Esophagus muscularis mucosa (tissue), 4 donors: ENCODE measurements at places on chromosomes 12 and 14. TPM values are rescaled to one million over a fixed set of nuclear protein-coding genes. Genes with fewer than 3 reads are reported as not detected.

Gene LMO3
- total RNA-seq, result 149 TPM

Gene FGF23
- not detected for total RNA-seq

DNA sequence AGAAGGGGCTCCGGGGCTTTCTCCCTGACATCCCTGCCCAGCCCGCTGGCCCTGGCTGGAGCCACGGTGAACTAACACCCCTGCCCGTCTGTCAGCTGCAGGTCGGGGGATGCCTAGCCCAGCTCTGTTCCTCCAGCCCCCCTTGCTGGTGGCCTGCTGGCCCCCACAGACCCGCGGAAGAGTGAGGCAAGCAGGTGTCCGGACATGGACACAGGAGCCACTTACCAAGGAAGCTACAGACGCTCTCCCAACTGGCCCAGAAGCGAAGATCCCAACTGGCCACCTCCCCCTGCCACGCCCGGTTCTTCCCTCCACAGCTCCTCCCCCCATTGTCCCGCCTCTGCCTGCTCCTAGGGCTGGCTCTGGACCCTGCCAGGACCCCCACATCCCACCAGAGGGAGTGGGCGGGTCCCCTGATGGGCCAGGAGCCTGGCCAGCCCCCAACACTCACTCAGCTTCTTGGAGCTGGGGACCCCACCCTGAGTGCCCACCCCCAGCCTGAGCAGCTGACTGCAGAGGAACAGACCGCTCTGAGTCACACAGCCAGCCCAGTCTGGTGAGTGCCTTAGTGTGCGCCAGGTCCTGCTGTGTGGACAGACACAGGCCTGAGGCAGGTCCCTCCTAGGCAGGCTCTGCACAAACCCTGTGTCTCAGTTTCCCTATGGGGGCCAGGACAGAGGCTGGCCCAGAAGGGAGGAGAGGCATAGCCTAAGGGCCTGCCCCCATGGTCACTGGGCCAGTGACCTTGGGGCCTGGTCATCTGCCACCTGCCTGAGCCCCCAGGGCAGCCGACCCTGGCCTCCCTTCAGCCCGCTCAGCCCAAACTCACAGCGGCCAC lies 7.7 kb downstream of the AHNAK2 start:
- H3K4me1 ChIP-seq, result peaks cover 76% of the 10 kb centered on the region
- peaks cover 5% of the 10 kb centered on the region for H3K27me3 ChIP-seq
- peak overlapping the region; percentile 56 for H3K4me3 ChIP-seq

DNA sequence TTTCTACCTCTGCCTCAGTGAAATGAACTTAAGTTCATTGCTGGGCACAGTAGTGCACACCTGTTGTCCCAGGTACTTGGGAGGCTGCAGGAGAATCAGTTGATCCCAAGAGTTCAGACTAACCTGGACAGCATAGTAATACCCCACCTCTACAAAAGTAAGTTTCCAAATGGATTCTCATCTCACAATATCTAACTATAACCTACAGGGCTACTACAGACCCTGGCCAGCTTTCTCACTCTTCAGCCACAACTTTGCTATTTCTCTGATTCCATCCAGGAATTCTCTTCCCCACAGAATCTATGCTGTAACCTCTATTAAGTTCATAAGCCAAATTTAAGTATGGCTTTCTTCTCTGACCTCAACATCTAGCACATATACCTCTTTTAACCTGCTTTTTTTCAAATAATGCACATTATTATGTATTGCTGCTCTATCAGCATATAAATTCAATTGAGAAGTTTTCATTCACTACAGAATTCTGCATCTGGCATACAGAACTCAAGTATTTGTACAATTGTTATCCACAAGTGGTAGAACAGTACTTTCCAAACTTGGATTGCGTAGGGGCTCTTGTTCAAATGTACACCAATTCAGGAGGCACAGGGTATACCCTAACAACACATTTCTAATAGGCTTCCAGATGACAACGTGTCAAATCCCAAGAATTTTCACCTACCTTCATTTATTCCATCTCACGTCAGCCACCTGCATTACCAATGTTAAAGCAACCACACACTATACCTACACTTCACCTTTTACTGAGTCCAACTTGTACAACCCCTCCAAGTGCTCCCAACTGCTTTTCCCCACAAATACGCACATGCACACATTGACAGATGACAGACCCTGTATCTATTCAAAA lies 3.8 kb downstream of the RPS29 start:
- H3K27me3 ChIP-seq, result no peaks in the 10 kb centered on the region
- DNase-seq, result no peak
- H3K4me1 ChIP-seq, result peaks cover 14% of the 10 kb centered on the region
- H3K27ac ChIP-seq, result no peak overlapping the region
- H3K36me3 ChIP-seq, result peaks cover 9% of the 10 kb centered on the region

GRCh38 chr12:93621986-93622385 lies 49.5 kb downstream of the SOCS2 start:
- H3K4me3 ChIP-seq, result no peak overlapping the region
- DNase-seq, result peak; percentile 70
- no peak overlapping the region for H3K27ac ChIP-seq
- no peaks in the 10 kb centered on the region for H3K27me3 ChIP-seq
- H3K36me3 ChIP-seq, result no peaks in the 10 kb centered on the region

Gene CMAS
- 36.4 TPM for total RNA-seq
